ENCODE measurements at places on chromosomes 4 and X.
A peak's percentile ranks its signal among the peaks of the same experiment; 100 is the strongest.

DNA sequence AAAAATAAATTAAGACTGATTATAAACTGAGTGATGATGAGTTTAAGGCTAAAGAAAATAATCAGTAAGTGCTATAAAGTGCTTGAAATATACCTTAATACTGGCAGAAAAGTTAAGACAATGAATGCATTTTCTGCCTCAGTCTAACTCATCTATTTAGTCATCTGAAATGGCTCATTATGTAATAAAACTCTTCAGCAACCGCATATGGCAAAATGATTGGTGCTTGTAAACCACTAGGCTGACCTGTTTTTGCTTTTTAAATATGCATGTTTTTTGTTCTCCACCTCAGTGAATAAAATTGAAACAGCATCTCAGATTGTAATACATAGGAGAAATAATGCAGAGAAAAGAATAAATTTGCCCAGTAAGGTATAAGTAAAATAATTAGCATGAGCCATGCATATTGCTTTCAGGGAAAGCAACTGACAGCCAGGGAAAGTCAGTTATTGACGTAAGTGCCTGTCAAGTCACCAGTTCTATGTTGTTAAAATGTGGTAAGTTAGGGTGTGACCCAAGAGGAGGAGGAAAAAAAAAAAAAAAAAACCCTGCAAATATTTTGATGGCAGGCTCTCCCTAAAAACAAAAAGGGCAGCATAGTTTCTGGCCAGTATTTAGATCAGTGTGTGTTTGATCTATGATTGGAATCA, 167.5 kb downstream of the PALLD start:
- DNase-seq, result no peak

- no peak for DNase-seq
Observed at GRCh38 chrX:70044541-70045245, 5.0 kb downstream of the AWAT2 start.

DNA sequence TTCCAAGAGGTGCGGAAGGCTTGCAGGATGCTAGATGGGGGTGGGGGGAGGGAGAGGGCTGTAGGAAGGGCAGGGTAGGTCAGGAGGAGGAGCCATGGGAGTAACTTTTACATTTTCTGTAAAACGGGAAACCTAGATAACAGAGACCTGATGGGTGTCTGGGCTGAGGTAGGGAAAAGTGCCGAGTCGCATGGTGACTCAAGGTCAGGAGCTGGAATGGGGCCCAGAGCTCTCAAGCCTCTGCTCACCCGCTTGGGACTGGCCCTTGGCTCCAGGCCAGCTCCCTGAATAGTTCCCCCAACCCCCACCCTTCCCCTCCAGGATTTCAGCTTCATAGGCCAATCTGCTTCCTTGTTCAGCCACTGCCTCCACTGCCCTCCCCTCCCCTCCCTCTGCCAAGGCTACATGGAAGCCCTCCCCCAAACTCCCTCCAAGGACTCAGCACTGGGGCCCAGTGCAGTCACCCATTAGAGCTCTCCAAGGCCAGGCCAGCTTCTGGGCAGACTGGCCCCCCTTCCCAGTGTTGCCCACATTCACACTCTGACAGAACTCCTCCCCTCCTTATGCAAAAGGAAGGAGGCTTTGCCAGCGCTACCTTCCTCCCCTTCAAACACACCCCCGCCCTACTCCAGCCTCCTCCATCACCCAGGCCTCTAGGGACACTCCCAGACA, 43.6 kb downstream of the TSC22D3 start:
- DNase-seq, result no peak

GRCh38 chr4:52103319-52103718, 52.2 kb downstream of the SPATA18 start:
- peak; percentile 59 for DNase-seq

DNA sequence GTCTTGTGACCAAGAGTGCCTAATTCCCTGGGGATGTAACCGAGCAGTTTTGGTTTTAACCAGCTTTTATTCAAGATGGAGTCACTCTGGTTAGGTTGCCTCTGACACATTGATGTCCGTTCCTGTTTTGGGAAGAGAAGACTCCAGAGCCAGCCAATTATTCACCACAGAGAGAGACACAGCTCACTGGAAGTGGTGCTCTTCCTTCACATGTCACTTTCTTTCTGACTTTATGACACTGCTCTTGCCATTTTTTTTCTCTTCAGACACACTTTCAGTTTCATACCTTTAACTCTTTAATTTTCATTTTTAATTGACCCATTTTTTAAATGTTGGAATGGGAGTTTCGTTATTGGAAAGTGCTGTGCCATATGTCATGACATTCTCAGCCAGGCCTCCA, 418.4 kb upstream of the FSTL5 start:
- DNase-seq, result no peak

- DNase-seq, result no peak
Observed at GRCh38 chr4:142230991-142231390, 594.6 kb downstream of the IL15 start.

GRCh38 chrX:20668550-20668949, 401.8 kb upstream of the RPS6KA3 start:
- DNase-seq, result no peak

DNA sequence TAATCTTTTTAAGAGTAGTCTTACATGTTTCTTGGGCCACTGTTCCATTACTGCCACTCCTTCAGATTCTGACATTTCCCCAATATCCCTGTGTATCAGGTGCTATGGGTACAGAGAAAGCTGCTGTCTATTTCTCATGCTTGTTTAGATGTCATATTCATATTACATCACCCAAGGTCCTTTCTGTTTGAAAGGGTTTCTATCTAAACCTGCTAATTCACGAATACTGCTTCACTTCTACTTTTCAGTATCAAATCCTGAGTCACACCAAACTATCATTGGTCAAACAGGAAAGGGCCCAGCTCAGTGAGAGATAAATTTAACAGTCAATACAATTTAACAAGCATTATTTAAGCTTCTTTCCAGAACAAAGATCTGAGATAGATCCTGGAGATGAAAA, 241.4 kb downstream of the UGT8 start:
- DNase-seq, result no peak
